Bronchial epithelial cell (primary cell): ENCODE measurements at places on chromosomes 3 and 15. TPM values are rescaled to one million over a fixed set of nuclear protein-coding genes. Genes with fewer than 3 reads are reported as not detected.

Gene CLDN1
- total RNA-seq = 26.6 and 73.2 TPM in 2 replicates

Gene NME9
- under 0.01 TPM in 1 of 2 replicates, not detected in the other for total RNA-seq

Gene FEZF2
- not detected in 2 replicates for total RNA-seq

Gene PRR23C
- total RNA-seq = not detected in 2 replicates

Gene CCDC80
- total RNA-seq = 7.0 and 8.2 TPM in 2 replicates

Gene XRN1
- total RNA-seq = 15.0 and 31.6 TPM in 2 replicates
